Smooth muscle cell of the brain vasculature (primary cell): ENCODE measurements at places on chromosomes 1 and 21.

- no peak for DNase-seq
Observed at GRCh38 chr1:234963180-234963903, 165.3 kb downstream of the TOMM20 start.

DNA sequence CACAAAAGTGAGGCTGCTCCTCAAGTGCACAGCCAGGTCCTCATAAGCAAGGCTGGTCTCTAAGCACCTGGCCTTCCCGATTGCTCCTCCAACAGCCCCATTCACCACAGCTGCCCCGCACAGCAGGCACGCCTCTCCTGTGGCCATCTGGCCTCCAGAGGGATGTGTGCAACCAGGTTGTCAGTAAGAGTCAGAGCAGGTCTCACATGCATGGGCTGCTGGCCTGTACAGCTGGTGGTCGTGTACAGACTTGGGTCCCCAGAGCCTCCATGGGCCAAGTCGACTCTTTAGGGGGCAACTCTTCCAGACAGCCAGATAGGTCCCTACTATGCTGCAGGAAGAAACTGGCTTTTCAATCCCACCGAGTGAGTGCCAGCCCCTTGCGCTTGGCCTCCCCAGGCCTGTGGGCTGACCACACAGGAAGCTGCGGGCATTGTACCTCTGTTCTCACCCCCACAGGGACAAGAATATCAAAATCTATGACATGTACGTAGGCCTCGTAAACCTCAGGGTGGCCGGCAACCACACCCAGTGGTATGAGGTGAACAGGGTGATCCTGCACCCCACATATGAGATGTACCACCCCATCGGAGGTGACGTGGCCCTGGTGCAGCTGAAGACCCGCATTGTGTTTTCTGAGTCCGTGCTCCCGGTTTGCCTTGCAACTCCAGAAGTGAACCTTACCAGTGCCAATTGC is 1.4 kb downstream of the PRSS38 start:
- DNase-seq, result no peak

- DNase-seq, result no peak
Observed at GRCh38 chr1:2032737-2033136, 13.6 kb downstream of the GABRD start.

- no peak for DNase-seq
Observed at GRCh38 chr1:170634293-170634692, 29.6 kb upstream of the PRRX1 start.

- no peak for DNase-seq
Observed at GRCh38 chr1:160887071-160887470, 2.1 kb upstream of the ITLN1 start.

DNA sequence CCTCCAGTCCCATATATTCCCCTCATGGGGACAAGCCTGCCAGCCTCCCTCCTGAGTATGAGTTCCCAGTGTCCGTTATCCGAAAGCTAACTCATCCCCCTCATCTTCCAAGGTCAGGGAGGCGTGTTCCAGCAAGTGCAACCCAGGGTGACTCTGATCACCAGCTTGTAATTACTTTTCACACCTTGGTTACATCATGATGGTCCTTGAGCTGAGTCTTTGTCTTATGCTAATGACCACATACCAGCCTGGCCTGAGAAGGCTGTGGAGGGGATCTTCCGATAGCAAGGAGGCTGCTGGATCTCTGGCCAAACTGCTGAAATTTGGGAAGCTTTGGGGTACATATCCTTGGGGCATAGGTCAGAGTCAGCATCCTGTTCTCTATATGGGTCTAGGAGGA is 99.6 kb downstream of the DDX20 start:
- no peak for DNase-seq

GRCh38 chr1:205714190-205714905 is 34.0 kb upstream of the SLC45A3 start:
- no peak for DNase-seq

- no peak for DNase-seq
Observed at GRCh38 chr1:8323706-8324105, 5.8 kb downstream of the SLC45A1 start.

- DNase-seq, result no peak
Observed at GRCh38 chr1:110283677-110284076, 55.5 kb upstream of the RBM15 start.

- DNase-seq, result no peak
Observed at GRCh38 chr1:230349020-230349393, 77.1 kb downstream of the PGBD5 start.
